ENCODE measurements at places on chromosomes 16 and 17.

- DNase-seq, result no peak
These were observed 83.0 kb downstream of the EMP2 start for GRCh38 chr16:10497132-10498101.

GRCh38 chr17:69268543-69269014 lies 40.0 kb upstream of the ABCA10 start:
- DNase-seq, result no peak

GRCh38 chr16:13061691-13062090 lies 160.3 kb downstream of the SHISA9 start:
- DNase-seq, result no peak

- no peak for DNase-seq
These were observed 99.7 kb downstream of the CMIP start for GRCh38 chr16:81544261-81544660.

DNA sequence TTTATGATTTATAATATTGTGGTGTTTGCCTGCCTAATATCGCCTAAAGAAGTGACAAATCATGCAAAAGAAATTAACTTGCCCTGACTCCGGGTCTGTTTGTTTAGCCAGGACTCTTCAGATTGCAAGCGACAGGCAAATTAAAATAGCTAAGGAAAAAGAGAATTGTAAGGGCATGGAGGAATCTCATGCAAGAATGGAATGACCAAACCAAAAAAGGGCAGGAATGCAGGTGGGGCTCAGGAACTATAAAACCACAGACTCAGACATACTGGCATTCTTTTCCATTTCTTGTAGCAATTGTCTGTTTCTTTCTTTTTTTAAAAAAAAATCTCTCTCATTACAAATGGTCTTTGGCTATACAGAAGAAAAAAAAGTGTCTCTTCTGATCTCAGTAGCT lies 188.1 kb upstream of the XYLT1 start:
- no peak for DNase-seq

- no peak for DNase-seq
These were observed 22.1 kb downstream of the MPRIP start for GRCh38 chr17:17064322-17064721.

All from coronary artery (tissue), 2 donors.